ENCODE measurements at places on chromosomes 12 and 14. TPM values are rescaled to one million over a fixed set of nuclear protein-coding genes. Genes with fewer than 3 reads are reported as not detected.

WNT1 gene
- not detected for total RNA-seq

REP15 gene
- total RNA-seq: 0.43 TPM

SSPN gene
- 24.6 TPM for total RNA-seq

GARIN6 gene
- total RNA-seq: not detected

KRT71 gene
- not detected for total RNA-seq
